ENCODE measurements at places on chromosomes 12 and 14.

DNA sequence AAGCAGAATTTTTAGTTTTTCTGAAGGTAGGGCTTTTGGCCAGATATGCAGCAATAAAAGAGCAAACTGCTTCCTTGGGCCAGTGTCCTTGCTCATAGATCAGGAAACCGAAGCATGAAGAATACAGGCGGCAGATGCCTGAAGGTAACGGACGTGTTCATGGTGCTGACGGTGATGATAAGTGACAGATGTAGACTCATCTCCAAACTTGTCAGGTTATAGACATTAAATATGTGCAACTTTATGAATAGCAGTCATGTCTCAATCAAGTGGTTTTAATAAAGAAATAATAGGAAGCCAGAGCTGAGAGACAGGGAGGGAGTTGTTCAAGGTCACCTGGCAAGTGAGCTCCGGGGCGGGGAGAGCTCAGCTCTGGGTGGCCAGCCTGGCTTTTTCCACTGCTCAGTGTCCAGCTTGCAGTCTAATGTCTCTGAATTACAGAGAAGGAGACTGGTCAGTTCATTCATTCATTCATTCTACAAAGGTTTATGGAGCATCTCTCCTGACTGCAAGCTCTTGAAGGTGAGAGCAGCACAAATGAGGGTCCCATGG lies 1.0 kb downstream of the SERPINA5 start:
- DNase-seq: no peak

- no peak for DNase-seq
These were observed 818.6 kb upstream of the MGAT4C start for GRCh38 chr12:87074781-87075180.

- DNase-seq: peak; percentile 29
These were observed 30.2 kb upstream of the CIPC start for GRCh38 chr14:77067632-77068516.

GRCh38 chr14:70254476-70254961 lies 65.8 kb upstream of the SLC8A3 start:
- peak; percentile 9 for DNase-seq

- no peak for DNase-seq
These were observed 38.0 kb upstream of the RIN3 start for GRCh38 chr14:92475451-92476187.

DNA sequence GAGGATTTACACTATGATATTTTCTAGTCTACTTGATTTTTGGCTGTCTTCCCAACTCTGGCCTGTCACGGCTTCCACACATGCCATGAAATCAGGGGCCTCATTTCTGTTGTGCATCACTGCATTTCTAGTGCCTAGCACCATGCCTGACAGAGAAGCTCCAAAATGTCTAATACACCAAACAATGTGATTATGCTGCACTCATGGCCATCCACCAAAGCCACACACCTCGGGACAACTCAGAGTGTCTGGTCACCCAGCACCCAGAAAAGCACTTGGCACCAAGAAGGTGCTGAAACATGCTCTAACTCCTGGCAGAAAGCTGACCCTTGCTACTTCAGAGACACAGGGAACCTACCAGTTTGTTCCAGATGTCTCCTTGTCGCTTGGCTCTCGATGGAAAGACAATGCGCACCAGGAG lies 11.3 kb downstream of the GCN1 start:
- no peak for DNase-seq

DNA sequence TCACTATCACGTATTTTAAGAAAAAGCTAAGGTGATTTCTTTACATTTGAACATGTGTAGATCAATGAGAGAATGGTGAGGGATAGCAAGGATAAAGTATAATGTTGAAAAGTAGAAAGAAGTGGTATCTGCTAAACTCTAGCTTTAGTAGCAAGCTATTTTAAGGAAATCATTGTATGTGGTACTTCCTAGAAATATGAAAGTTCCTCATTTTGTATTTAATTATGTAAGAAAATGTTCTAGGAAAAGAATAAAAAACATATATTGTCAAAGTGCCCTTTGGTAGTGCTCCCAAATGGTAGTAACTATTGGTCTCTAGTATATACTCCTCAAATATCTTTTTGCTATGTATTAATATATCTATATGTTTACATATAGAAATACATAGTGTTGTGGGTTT lies 35.7 kb downstream of the RAB21 start:
- DNase-seq: no peak

DNA sequence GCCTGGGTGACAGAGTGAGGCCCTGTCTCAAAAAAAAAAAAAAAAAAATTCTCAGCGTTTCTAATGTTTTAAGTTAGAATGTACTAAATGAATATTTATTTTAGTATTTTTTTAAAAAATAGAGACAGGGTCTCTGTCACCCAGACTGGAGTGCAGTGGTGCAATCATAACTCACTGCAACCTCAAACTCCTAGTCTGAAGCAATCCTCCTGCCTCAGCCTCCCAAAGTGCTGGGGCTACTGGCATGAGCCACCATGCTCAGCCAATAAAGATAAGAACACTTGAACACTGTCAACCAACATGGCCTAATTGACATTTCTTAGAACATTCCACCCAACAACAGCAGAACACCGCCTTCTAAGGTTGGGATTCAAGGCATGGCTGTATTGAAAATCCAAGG lies 5.1 kb upstream of the DYNC1H1 start:
- no peak for DNase-seq

- no peak for DNase-seq
These were observed 104.7 kb upstream of the TSPAN8 start for GRCh38 chr12:71262466-71262865.

DNA sequence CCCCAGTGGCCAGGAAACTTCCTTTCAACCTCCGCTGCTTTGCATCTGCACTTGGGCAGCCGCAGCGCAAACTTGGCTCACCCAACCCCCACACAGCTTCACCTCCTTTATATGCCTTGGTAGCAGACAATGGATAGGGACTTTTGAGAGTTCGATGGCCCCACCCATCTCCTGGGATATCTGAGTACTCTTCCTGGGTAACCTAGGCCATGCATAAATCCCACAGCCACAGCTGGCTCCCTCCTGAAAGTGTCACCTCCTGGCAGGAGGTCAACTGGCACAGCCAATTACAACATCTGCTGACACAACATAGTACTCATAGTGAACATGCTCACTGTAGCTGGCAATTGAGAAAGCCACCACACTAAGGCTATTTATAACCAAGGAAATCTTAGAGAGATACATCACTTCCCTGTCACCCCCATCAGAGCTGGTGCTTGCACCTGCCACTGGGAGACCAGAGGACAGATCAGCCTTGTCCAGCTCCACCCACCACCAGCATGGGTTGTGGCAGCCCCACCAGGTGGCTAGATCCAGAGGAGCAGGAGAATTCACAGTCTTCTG lies 410.0 kb downstream of the SYT1 start:
- no peak for DNase-seq

DNA sequence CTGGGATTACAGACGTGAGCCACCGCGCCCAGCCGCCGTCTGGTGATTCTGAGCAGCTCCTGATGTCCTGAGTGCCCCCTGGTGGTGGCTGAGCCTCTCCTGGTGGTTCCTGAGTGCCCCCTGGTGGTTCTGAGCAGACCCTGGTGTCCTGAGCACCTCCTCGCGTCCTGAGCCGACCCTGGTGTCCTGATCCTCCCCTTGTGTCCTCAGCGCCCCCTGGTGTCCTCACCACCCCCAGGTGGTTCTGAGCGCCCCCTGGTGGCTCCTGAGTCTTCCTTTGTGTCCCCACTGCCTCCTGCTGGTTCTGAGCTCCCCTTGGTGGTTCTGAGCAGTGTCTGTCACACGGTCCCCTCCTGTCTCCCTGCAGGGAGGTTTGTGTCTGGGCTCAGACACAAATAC lies 1304.9 kb downstream of the TMEM121 start:
- peak; percentile 43 for DNase-seq

- DNase-seq: no peak
These were observed 39.3 kb upstream of the AMN start for GRCh38 chr14:102883089-102883541.

DNA sequence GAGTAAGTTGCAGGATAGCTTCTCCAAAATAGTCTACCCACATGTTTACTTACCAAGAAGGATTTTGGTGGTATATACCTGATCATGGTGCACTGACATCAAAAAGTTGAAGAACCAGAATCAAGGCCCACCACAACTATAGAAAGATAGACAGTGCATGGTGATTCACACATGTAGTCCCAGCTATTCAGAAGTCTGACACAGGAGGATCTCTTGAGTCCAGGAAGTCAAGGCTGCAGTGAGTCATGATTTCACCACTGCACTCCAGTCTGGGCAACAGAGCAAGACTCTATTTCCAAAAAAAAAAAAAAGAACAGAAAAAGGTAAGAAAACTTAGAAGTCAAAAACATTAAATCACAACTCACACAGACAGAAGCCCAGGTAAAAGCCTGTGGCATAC lies 422.2 kb upstream of the FOXG1 start:
- DNase-seq: no peak

DNA sequence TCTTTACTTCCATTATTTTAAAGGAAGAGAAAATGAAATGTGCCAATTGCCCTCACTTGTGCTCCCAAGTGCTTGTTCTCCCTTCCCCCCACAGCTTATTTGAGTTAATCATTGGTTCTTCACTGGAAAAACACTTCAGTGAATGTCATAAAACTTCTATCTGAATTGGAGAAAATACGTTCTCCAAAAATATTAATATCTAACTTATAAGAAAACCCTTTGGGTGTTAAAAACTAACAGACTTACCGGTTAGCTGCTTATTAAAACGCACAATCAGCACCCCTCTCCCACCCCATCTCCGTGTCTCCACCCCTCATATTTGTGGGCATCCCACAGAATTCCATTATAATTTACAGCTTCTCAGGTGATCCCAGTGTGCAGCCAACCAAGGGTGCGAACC lies 31.7 kb downstream of the PLEKHA5 start:
- no peak for DNase-seq

DNA sequence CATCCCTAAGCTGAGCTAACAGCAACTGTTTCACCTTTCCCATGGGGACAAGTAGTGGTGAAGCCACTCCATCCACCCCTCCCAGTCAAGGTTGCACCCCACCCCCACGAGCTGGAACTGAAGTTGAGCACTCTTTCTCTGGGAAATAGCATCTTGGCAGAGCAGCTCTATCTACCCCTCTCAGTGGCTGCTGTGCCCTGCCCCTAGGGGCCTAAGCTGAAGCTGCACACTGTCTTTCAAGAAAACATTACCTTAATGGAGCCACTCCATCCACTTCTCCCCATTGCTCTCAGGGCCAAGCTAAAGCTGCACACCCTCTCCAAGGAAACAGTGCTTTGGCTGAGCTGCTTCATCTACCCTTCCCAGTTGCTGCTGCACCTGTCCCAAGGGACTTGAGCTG lies 170.6 kb upstream of the CCDC196 start:
- no peak for DNase-seq

DNA sequence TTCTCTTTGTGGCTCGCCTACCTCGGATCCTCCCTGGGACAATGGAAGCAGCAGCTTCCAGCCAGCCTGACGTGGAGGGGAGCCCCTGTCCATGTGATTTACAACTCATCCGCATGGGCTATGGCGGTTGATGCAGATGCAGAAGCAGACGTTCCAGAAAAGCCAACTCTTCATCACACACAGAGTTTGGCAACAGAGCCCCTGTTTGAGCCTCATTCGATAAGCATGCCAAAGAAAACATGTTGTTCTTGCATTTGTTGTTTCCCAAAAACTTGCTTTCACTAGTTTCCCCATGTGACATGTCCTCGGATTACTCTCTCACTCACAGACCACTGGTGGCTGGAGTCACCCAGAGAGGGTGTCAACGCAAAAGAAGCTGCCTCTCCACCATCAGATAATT lies 16.4 kb upstream of the TC2N start:
- no peak for DNase-seq

DNA sequence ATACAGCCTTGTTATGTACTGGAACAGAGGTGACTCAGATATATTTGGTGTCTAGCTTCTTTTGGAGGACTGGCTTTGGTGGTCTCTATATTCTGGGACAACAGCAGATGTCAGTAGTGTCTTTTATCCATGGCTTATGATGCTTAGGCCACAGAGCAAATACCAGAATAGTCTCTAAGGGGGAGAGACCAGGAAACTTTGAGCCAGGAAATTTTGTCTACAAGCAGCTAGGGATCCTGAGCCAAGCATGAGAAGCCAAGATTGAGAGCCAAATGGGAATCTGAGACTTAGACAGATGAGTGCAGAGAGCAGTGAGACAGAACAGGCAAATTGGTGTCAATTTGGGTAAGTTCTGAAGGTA lies 28.4 kb upstream of the PTPRR start:
- DNase-seq: no peak

DNA sequence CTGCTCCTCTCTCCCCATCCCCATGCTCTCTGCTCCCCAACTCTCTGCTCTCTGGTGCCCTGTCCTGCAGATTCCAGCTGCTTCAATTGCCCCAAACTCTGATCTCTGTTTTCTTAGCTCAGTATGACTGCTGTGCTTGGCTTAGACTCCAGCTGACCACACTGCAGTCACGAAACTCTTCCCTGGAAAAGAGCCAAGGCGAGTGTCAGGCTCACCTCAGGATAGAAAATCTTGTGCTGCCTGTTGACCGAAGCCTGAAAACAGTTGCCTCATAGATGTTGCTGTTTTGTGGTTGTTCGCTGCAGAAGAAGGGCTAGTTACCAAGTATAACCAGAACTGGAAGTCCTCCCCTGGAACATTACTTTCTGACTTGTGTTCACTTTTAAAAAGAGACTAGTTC lies 6.7 kb upstream of the STON2 start:
- no peak for DNase-seq

GRCh38 chr12:78149459-78149858 lies 318.8 kb downstream of the NAV3 start:
- no peak for DNase-seq

DNA sequence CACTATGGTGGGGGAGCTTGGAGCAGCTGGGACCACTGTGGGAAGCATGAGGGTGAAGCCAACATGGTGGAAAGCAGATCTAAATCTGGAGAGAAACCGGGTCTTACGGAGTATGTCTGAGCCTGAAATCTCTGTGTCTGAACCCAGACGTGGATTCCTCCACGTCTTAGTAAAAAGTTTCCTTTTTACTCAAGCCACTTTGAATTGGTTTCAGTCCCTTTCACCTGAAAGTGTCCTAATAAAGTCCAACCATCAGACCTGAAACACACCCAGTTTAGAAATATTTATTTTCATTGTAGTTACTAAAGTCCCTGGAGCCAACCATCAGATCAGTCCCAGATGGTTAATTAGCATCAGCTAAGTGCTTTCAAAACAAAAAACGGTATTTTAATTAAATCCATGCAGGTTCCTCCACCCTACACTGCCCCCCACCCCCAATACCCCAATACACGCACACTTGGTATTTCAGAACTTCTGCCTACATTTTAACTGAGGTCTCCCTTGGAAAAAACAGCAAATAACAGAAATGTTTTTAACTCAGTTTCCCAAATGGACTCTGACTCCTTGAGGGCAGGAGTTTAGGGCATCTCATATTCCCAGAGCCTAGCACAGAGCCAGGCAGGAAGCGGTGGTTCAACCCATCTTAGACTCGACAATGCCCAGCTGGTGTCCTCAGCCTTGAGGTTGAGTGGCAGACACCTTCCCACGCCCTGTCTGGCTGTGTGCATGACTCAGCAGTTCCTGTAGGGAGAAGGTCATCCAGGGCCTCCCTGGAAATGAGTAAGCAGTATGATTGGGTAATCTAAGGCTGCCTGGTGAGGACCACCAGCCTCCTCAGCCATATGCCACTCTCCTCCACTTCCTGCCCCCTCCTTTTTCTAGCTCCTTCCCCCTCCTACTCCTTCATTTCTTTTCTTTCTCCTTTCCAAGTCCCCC lies 175.8 kb downstream of the TTC8 start:
- DNase-seq: no peak

GRCh38 chr14:24411443-24412389 lies 12.9 kb downstream of the NYNRIN start:
- DNase-seq: no peak

- DNase-seq: peak; percentile 18
These were observed at the start of gene SAMD4A for GRCh38 chr14:54566410-54567223. SAMD4A (plus strand) TSS chr14:54567128; CDS start chr14:54567917, 789 bp downstream.
